ENCODE measurements at places on chromosomes 6 and 20. TPM values are rescaled to one million over a fixed set of nuclear protein-coding genes. Genes with fewer than 3 reads are reported as not detected.

CDH22 gene
- total RNA-seq, result not detected

VIP gene
- under 0.01 TPM for total RNA-seq

HSPA12B gene
- not detected for total RNA-seq

FAM210B gene
- total RNA-seq, result 9.3 TPM

LAMA4 gene
- total RNA-seq, result 0.38 TPM

ESR1 gene
- total RNA-seq, result 0.13 TPM

NFKBIE gene
- total RNA-seq, result 3.3 TPM

HLA-DQB2 gene
- not detected for total RNA-seq

RBM24 gene
- 0.13 TPM for total RNA-seq

ZNF165 gene
- 4.7 TPM for total RNA-seq

PPP1R14C gene
- 80.0 TPM for total RNA-seq

FABP7 gene
- not detected for total RNA-seq

ZBTB24 gene
- total RNA-seq, result 4.6 TPM

ZNF311 gene
- total RNA-seq, result 3.8 TPM

KCNG1 gene
- total RNA-seq, result 91.1 TPM

PERP gene
- 161 TPM for total RNA-seq

RPP21 gene
- 29.0 TPM for total RNA-seq
